ENCODE measurements at places on chromosomes 4 and X.

DNA sequence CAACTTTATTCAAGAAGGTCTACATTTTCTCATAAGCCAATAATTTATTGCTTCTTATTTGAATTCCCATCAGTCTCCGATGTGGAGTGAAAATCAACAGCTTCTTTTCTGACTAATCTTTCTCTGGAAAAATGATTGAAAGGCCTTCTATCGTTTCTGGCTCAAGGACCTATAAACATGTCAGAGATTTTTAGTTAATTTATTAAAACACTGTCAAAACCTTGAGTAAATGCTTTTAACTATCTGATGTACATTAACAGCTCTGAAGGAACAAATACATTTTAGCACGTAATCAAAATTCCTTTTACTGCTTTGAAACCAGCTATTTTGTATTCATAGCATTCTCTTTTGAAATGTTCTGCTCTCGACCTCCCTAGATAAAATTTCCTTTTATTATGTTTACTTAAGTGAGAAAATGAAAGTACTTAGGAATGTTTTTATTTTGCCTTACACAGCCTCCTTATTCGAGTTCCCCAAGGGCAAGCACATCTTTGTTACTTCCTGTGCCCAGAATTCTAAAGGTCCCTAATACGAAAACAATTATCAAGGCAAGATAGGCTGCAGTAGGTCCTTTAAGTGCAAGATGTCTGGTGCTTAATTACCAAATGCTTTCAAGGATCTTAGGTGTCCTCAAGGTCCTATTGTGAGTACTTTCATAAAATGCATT is 3.1 kb upstream of the ZFX start:
- DNase-seq: no peak

- DNase-seq: no peak
These were observed 191.6 kb upstream of the GALNTL6 start for GRCh38 chr4:171621646-171622045.

DNA sequence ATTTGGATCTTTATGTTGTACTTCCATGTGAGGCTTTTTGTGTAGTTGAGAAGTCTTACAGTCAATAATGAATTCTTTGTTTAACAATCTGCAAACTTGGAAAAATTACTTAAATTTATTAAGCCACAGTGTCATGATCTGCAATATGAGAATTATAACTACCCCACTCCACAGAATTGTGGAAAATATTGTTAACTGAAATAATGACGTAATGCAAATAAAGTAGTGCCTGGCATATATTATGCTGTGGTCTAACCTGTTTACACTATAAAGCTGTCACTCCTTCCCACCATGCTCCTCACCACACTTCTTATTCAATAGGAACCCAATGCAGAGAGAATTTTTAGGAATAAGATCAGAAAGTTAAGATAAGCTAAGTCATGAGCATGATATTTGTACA is 632.1 kb upstream of the GALNTL6 start:
- DNase-seq: no peak

- no peak for DNase-seq
These were observed 208.8 kb upstream of the CLNK start for GRCh38 chr4:10893395-10893794.

- DNase-seq: no peak
These were observed 23.5 kb upstream of the BDH2 start for GRCh38 chr4:103123114-103123513.

- no peak for DNase-seq
These were observed 81.8 kb downstream of the FRYL start for GRCh38 chr4:48698029-48698971.

DNA sequence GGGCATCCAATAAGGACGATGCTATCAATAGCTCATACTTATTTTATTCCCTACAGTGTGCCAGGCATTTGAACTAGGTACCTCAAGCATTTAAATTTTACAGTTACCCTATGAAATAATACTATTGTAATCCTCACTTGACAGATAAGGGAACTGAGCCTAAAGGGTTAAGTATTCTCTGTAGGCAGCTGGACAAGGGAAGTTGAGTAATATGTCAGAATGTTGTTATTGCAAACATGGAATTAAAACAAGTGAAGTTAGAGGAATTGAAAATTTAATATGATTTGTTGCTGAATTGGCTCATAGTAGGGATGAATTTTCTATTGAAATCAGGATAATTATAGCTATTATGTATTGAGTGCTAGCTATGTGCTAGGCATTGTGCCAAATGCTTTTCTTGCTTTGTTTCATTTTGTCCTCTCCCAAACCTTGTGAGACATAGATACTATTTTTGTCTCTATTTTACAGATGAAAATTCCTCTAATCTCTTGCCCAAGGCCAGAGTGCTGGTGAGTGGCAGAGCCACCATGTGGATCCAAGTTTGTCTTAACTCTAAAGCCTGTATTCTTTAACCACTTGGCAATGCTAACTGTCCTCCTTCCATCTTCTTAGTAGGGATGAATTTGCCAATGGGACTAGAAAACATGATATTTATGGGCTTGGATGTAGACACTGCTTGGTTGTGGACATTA is 58.1 kb downstream of the TMEM164 start:
- DNase-seq: no peak

GRCh38 chr4:166930464-166930863 is 303.8 kb downstream of the SPOCK3 start:
- no peak for DNase-seq

DNA sequence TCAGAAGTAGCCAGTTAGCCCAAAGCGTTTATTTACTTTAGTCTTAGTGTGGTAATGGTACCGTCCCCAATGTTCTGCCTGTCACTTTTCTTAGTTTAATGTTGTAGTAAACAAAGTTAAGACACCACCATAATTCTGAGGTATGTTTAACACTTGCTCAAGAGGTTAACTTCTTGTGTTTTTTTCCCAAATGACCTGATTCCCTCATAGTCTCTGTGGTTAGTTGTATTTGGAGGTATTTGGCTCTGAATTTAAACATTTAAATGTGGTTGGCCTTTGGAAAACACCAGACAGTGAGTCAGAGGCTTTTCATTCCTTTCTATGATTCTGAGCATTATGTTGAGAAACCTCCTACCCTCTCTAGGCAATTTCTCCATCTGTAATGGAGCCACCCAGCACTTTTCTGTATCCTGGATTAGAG is 47.9 kb downstream of the CXCL1 start:
- no peak for DNase-seq

DNA sequence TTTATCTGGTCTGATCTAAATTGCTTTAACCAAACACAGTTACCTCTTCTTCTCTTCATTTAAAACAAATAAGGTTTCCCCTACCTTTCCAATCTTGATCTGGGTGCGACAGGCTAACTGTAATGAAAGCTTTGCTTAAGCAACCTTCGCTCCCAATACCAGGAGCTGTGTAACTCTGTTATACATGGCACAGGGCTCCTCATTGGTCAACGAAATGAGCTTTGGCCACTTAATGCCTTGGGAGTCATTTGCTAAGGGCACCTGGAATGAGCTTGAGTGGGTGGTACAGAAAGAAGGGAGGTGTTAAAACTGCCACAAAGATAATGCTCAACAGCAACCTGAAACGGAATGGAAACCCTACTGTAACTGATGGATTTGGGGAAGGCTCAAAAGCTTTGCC is 140.5 kb downstream of the CHRNA9 start:
- DNase-seq: no peak

- no peak for DNase-seq
These were observed 609.7 kb downstream of the TLL1 start for GRCh38 chr4:166482758-166483157.

Measured in activated CD4-positive, alpha-beta T cell treated with anti-CD3 and anti-CD28 coated beads, Interleukin-2, amount 50 U/mL, for 16 hours (primary cell).